ENCODE measurements at places on chromosomes 5 and 9.

- DNase-seq = no peak
Measured at GRCh38 chr9:134235366-134235765, 71.0 kb upstream of the RNU6ATAC start.

- no peak for DNase-seq
Measured at GRCh38 chr5:134345996-134346395, 21.0 kb downstream of the CDKL3 start.

GRCh38 chr9:113558632-113559502 is 95.3 kb downstream of the RGS3 start:
- DNase-seq = no peak

- no peak for DNase-seq
Measured at GRCh38 chr9:5557606-5558587, 47.6 kb downstream of the PDCD1LG2 start.

DNA sequence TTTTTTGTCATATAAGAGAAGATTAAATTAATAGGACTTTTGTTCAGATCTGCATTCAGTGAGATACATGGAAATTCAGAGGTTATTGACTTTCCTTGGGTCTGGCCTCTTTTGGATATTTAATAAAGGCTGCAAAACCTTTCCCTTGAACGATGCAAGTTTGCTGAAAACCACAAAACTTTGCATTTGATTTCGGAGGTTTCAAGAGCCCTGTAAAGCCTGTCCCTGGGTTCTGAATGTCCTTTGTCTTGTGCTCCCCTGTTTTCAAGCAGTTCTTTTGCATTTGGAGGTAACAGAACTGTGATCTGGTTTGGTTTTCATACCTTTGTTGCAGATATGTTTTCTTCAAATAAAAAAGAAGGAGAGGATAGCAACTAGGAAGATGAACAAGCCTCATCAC is 188.1 kb upstream of the DMRT1 start:
- DNase-seq = no peak

- no peak for DNase-seq
Measured at GRCh38 chr5:3657364-3658022, 61.9 kb downstream of the IRX1 start.

- no peak for DNase-seq
Measured at GRCh38 chr9:114287001-114287762, 35.7 kb upstream of the ORM1 start.

- no peak for DNase-seq
Measured at GRCh38 chr9:128713411-128713780, 10.5 kb downstream of the ZDHHC12 start.

GRCh38 chr5:129120158-129120581 is 25.6 kb downstream of the ISOC1 start:
- DNase-seq = no peak

DNA sequence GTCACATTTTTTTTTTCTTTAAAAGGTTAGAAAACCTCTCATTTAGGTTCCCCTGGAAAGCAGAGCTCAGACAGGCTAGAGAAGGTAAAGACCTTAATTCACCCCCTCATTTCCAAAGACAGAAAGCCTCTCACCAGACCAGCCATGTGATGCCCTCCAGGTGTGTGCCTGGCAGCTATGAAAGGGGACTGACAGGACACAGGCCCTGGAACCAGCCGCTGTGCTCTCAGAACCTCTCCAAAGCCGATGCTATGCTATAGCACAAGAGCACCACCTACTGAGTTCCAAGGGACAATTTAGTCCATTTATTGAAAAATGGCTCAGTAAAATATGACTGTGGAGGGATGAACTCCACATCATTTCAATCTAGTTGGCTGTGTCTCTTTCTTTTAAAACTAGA is 48.8 kb downstream of the FANCC start:
- no peak for DNase-seq

DNA sequence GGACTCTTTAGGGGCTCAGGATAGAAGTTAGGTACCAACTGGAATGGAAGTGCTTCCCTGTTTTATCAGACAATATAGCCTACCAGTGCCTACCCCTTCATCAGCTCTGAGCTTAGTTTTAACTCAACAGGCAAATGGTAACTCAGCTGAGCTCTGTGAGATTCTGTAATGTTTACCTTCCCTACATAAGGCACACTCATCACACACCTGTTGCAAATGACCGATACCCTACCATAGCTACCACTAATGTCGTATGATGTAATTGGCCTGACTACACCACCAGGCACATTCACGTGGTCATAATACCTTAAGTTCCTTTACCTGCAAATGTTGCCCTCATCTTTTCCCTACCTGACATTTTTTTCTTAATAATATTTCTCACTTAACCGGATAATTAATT is 254.8 kb downstream of the ADGRV1 start:
- DNase-seq = no peak

DNA sequence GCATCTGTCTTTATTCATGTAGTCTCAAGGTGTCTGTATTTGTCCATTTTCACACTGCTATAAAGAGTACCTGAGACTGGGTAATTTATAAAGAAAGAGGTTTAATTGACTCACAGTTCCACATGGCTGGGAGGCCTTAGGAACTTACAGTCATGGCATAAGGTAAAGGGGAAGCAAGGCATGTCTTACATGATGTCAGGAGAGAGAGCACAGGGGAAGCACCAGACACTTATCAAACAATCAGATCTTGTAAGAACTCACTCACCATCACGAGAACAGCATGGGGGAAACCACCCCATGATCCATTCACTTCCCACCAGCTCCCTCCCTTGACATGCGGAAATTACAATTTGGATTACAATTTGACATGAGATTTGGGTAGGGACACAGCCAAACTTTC is 44.2 kb downstream of the NLN start:
- no peak for DNase-seq
